ENCODE measurements at places on chromosomes 6 and 20. TPM values are rescaled to one million over a fixed set of nuclear protein-coding genes. Genes with fewer than 3 reads are reported as not detected.

- DNase-seq = no peak
Observed at GRCh38 chr20:46962452-46963195, 68.0 kb downstream of the EYA2 start.

The SCRT2 gene
- total RNA-seq = not detected

The CMTR1 gene
- total RNA-seq = 45.4 TPM

DNA sequence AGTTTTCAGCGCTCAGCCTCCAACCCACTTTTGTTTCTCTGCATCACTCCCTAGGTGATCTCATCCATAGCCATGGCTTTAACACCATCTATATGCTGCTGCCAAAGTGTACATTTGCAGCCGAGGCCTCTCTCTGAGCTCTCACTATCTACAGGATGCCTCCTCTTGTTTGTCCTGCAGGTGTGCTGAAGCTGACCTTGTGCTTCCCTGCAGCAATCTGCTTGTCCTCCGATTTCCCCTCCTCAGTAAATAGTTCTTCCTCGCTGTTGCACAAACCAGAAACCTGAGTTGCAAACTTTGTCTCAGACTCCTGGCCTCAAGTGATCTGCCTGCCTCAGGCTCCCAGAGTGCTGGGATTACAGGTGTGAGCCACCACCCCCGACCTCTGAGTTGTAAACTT lies 3.7 kb upstream of the TXNDC5 start:
- DNase-seq = no peak

DNA sequence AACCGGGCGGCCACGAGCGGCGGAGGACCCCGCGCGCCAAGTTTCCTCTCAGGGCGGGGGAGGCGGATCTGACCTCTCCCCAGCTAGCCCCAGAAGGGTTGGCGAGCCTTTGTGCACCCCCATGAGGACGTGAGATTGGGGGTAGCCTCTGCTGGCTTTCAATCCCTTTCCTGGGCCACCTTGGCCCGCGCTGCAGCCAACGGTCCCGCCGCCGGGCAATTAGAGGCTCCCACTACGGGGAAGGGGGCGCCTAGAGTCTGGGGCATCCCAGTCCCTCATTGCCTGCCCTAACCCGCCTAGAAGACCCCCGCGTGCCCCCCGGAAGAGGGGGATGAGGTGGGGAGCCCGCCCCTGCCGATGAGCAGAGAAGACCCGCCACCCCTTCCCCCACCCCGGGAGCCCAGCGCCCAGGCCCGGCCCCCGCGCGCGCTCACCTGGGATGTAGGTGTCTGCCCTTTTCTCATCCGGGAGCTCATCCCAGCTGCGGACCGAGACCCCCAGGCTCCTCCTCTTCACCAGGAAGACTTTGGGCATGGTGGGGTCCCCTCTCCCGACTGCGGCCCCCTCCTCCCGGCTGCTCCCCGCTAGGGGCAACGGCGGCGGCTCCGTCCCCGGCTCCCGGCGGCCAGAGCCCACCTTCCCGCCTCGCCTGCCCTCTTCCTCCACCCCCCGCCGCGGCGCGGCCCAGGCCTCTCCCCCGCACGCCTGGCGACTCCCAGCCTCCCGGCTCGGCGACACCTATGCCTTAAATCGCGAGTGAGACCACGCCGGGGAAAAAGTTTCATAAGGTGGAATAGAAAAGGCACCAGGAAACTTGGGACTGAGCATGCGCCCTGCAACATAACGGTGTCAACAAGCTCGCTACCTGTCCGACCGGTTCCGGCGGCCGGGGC lies at the start of gene OVOL2:
OVOL2 (minus strand) TSS at position 816 of the 893 bp plus-strand sequence; CDS start at position 534, 282 bp downstream.
- no peak for DNase-seq

DNA sequence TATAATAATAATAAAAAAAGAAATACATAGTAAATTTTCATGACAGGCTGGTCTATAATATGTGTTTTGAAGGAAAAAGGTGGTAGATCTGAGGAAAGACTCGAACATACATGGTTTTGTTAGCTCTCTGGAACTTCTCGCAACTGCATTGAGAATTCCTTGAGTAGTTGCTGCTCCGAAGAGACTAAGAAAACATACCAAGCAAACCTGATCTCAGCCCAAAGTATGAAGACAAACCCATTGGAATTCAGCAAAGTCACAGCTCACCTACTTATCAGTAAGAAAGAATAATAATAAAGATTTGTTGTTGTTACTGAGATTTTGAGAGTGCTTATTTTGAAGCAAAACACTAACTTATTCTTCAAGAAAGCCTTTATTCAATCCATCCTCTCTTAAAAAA lies 1107.1 kb upstream of the EYS start:
- DNase-seq = no peak

DNA sequence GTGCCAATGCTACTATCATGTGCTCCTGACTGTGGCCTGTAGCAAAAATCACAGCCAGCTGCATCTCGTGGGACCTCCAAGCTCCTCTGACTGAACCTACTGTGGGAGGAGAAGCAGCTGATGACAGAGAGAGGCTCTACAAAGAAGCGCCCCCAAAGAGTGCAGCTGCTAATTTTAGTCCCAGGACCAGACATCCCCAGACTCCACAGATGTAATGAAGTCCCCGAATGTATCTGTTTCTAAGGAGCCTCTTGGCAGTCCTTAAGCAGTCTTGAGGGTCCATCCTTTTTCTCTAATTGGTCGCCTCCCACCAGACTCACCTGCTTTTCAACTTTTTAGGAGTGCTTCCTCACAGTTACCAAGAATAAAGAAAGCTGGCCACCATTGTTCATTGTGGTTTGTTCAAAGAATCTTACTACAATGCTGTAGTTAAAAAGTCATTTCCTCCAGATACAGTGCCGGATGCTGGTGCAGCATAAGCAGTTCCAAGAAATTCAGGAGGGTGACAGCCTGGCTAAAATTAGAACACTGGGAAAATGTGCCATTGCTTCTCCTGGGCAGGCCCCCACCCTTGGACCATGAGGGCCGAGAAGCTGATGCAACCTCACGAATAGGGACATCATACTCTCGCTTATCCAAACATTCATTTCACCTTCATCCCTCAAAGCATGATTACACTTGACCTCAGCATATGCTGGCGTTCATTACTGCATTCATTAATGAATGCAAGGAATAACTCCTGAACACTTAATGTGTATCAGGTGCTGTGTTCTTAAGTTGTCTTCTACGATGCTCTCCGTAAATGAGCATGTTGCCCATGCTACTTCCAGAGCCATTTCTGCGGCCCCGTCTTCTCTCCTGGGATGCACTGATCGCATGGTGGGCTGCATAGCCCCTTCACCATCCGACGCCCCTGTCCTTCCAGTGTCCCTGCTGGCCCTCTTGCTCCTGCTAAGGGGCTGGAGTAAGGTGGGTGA lies 66.4 kb downstream of the LY86 start:
- no peak for DNase-seq

DNA sequence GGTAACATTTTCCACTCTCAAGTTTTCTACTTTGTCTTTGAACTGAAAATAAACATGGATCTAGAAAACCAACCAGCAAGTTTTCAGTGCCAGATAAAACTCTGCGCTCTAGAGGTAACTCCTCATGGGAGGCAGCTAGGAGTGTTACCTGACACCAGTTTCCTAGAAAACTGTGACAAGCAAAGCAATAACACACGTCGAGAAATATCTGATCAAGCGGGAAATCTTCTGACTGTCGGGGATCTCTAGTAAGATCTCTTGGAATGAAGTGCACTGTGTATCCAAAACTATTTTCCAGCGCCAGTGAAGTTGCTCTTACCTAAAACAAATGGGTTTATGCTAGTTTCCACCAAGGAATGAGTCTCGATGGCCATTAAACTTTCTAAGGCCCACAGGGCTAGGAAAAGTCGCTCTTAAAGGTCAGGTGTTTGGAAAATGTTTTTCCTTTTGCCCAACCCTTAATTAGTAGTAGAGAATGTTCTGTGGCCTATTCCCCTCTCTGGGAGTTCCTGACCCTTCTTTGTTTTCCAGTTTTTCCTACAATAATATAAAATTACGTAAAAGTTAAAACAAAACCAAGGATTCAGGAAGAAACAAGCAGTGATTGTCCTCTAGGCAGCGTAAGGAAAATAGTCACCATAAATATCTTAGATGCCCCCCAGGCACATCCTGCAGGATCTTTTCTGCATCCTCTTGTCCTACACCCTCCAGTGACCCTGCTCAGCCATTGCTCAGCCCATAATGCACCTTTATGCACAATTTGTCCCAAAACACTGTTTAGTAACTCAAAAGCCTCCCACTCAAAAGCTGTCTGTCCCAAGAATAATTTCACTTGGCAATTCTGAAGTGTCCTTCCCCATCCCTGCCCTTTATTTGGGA lies 137.7 kb upstream of the AKAP12 start:
- DNase-seq = no peak

GRCh38 chr20:23488996-23489395 lies 1.9 kb upstream of the CST8 start:
- no peak for DNase-seq

DNA sequence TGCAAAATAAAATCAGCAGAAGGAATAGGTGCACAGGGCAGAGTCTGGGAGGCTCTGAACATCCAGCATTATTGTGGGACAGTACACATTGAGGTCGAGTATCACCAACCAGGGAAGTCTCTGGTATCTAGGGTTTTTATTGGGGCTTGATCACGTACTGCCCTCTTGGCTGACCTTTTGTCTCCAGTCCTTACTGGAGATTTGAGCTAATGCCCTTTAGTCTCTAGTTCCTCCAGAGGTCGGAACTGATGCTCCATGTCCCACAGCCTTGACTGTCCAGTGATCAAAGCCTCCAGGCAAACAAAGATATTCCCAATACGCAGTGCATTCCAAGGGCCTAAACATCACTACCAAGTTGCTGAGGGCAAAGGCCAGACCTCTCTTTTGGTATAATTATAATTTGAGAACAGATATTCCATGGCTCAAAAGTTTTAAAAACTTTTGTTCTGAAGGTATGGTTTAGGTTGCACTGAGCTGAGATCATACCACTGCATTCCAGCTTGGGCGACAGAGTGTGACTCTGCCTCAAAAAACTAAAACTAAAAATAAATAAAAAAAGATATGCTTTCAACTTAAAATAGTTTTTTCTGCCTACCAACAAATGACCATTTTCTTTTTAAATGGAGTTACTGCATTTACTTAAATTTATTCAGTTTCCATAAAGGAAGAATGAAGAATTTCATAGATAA lies 56.9 kb upstream of the DYNLRB1 start:
- no peak for DNase-seq

DNA sequence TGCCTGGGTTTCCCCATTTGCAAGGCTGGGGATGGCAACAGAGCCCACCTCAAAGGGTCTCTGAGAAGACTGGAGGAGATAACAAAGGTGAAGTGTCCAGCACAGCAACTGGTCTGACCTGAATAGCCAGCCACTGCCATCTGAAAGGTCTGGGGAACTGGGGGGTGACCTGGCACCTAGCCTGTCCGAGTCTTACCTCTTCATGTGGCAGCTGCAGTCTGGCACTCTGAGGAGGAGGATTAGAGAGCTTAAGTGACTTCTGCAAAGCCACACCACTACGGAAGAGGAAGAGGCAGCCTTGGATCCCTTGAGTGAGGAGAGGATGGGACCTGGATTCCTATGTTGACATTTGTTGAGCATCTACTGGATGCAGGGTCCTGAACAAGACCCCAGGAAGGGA lies 22.2 kb downstream of the C20orf203 start:
- DNase-seq = no peak
